ENCODE measurements at places on chromosomes 2 and 18.

- no peaks in the 10 kb centered on the region for H3K36me3 ChIP-seq
- H3K27me3 ChIP-seq = no peaks in the 10 kb centered on the region
- no peaks in the 10 kb centered on the region for H3K4me1 ChIP-seq
- no peak for DNase-seq
- H3K27ac ChIP-seq = no peak overlapping the region
These were observed 686.5 kb upstream of the CDH2 start for GRCh38 chr18:28863396-28863795.

DNA sequence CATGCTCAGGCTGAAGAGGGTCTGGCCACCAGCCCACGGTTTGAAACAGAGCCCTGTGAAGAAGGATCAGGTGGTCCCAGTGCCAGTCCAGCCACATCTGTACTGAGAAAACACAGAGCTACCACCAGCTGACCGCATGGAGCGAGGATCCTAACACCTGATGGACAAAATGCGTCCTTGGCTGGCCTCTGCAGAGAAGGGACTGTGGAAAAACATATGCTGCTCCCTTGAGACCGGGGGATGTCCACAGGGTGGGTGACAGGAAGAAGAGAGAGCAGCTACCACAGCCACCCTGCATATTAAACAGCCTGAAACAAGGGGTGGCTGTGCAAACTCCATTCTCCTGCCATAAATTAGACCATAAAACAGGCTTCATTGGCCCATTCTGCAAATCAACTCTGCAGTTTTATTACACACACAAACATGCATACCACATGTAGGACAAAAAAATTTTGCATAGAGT, 137.2 kb downstream of the BCL2 start:
- H3K4me1 ChIP-seq = no peaks in the 10 kb centered on the region
- DNase-seq = no peak
- H3K27me3 ChIP-seq = no peaks in the 10 kb centered on the region
- no peaks in the 10 kb centered on the region for H3K36me3 ChIP-seq
- H3K4me3 ChIP-seq = no peak overlapping the region

DNA sequence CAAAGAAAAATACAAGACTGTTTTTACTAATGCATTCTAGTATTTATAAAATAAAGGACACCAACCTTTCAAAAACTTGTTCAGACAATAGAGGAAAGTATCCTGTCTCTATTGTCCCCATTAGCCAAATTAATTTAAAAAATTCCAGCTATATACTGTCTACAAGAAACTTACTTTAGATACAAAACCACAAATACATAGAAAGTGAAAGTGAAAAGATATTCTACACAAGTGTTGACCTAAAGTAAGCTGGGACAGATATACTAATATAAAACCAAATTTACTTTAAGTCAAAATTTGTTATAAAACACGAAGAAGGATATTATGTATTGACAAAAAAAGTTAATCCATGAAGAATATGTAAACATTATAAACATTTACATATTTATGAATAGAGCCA, 893.3 kb upstream of the TMEFF2 start:
- no peak overlapping the region for H3K27ac ChIP-seq
- H3K27me3 ChIP-seq = no peaks in the 10 kb centered on the region
- no peak overlapping the region for H3K4me3 ChIP-seq
- H3K4me1 ChIP-seq = no peaks in the 10 kb centered on the region

- H3K27me3 ChIP-seq = no peaks in the 10 kb centered on the region
- H3K4me1 ChIP-seq = no peaks in the 10 kb centered on the region
- H3K27ac ChIP-seq = no peak overlapping the region
- peaks cover 7% of the 10 kb centered on the region for H3K36me3 ChIP-seq
These were observed 41.1 kb downstream of the PLEKHB2 start for GRCh38 chr2:131146231-131146630.

- no peak overlapping the region for H3K4me3 ChIP-seq
- no peak for DNase-seq
- H3K4me1 ChIP-seq = peaks cover 14% of the 10 kb centered on the region
- H3K36me3 ChIP-seq = no peaks in the 10 kb centered on the region
These were observed 38.9 kb upstream of the ATP6V1B1 start for GRCh38 chr2:70896765-70897202.

- H3K27ac ChIP-seq = no peak overlapping the region
- DNase-seq = no peak
- H3K4me1 ChIP-seq = no peaks in the 10 kb centered on the region
- no peak overlapping the region for H3K4me3 ChIP-seq
- no peaks in the 10 kb centered on the region for H3K36me3 ChIP-seq
These were observed 98.4 kb upstream of the GULP1 start for GRCh38 chr2:188193230-188193629.

DNA sequence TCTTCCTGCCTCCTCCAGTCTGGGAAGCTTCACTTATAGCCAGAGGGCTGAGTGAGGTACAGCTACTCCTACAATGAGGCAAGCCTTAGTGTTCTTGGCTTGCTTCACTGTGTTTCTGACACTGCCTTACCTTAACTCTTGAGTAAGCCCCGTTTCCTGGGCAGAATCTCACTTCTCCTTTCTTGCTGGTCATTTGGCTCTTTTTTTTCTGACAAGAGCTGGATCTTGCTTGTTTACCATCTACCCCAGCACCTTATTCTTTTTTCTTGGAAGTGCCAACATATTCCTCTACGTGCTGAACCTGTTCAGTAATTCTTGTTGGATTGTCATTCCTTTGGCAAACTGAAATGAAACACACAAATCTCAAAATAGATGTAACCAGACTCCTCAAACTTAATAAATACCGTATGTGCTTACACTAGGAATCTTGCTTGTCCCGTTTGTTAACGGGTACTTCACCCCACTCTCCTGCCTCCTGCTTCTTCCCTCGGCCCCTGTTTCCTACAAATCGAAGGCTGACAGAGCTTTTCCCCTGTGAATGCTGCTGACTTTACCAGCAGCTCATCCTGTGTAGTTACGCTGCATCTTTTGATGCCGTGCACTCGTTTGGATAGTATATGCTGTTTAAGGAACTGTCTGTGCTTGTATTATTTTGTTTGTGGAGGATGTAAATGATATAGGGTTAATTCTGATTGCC, 132.2 kb downstream of the FMNL2 start:
- H3K27ac ChIP-seq = no peak overlapping the region
- no peak overlapping the region for H3K4me3 ChIP-seq
- H3K27me3 ChIP-seq = no peaks in the 10 kb centered on the region
- H3K36me3 ChIP-seq = no peaks in the 10 kb centered on the region
- no peaks in the 10 kb centered on the region for H3K4me1 ChIP-seq
- DNase-seq = no peak

- DNase-seq = no peak
- no peak overlapping the region for H3K4me3 ChIP-seq
- H3K27ac ChIP-seq = no peak overlapping the region
- H3K27me3 ChIP-seq = peaks cover 8% of the 10 kb centered on the region
- H3K36me3 ChIP-seq = no peaks in the 10 kb centered on the region
These were observed 3.4 kb downstream of the ACVR1C start for GRCh38 chr2:157625296-157625695.

DNA sequence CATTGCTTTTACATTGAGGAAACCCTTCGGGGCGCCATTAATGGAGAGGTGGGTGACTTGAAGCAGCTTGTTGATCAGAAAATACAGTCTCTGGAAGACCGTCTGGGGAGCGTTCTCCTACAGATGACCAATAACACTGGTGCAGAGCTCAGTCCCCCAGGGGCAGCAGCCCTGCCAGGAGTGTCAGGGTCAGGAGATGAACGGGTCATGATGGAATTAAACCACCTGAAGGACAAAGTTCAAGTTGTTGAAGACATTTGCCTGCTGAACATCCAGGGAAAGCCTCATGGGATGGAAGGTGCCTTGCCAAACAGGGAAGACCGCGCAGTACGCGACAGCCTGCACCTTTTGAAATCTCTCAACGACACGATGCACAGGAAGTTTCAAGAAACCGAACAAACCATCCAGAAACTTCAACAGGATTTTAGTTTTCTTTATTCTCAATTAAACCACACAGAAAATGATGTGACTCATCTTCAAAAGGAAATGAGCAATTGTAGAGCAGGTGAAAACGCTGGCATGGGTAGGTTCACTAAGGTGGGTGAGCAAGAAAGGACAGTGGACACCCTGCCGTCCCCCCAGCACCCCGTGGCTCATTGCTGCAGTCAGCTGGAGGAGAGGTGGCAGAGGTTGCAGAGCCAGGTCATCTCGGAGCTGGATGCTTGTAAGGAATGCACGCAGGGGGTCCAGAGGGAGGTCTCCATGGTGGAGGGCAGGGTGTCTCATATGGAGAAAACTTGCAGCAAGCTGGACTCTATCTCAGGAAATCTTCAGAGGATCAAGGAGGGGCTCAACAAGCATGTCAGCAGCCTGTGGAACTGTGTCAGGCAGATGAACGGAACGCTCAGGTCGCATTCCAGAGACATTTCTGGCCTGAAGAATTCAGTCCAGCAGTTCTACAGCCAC, 45.0 kb downstream of the EMILIN2 start:
- H3K4me1 ChIP-seq = peaks cover 3% of the 10 kb centered on the region
- H3K27ac ChIP-seq = no peak overlapping the region

- H3K27me3 ChIP-seq = no peaks in the 10 kb centered on the region
- peaks cover 7% of the 10 kb centered on the region for H3K4me1 ChIP-seq
- no peak overlapping the region for H3K27ac ChIP-seq
- no peaks in the 10 kb centered on the region for H3K36me3 ChIP-seq
- DNase-seq = no peak
These were observed 97.7 kb downstream of the CDH19 start for GRCh38 chr18:66506178-66506577.

DNA sequence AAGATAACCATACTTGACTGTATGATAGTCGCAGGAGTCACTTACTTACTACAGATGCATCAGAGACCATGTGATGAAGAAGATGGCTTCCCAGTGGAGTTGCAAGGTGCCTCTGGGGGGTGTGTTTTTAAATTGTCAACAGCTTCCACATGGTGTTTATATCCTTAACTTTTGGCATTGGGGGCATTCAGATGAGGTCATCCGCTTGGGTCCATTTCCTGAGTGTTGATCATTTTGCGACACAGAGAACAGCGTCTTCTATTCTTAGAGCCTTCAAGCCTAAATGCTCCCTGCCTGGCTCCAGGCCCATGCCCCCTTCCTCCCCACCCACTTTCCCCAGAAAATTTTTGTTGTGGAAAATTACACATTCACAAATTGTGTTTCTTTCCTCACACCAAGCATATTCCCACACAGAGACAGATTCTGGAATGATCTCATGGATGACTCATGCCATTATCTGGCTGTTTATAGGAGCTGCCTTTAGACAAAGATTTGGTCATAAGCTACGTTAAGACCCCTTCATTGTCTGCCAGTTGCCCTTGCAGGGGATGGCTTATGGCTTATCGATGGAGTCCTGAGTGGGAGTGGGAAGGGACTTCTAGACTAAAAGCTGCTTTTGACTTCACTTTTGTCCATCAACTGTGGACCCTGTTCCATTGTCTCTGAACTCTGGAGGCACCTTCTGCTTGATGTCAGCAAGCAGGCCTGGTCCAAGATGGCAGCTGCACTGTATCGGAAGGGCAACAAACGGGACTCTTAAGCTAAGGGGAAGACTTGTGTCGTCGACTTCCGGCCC, 91.8 kb downstream of the CABLES1 start:
- DNase-seq = no peak
- H3K4me3 ChIP-seq = no peak overlapping the region
- H3K27ac ChIP-seq = no peak overlapping the region
- H3K36me3 ChIP-seq = no peaks in the 10 kb centered on the region
- H3K27me3 ChIP-seq = no peaks in the 10 kb centered on the region
- H3K4me1 ChIP-seq = peaks cover 5% of the 10 kb centered on the region

DNA sequence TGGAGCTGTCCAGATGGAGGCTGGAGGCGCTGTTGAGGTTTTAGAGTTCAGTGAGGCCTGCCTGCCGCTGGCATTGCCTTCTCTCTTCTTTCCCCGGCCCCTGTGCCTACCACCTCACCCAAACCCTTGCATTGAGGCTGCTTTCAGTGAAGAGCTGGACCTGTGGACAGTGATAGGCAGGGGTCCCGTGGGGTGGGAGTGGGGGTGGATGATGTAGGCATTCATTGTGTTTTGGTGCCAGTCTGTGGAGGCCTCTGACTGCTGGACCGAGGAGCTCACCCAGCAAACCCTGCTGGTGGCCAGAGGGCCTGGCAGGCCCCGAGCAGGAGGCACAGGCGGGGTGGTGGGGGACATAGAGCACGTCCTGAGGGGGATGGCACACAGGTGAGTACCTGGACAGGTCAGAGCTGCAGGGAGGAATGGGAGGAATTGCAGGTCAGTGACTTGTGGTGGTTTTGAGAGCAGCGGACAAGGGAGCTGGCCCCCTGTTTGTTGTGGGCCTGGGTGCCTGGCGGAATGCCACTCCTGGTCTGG, 35.6 kb downstream of the NGEF start:
- no peaks in the 10 kb centered on the region for H3K36me3 ChIP-seq
- DNase-seq = no peak
- H3K4me1 ChIP-seq = no peaks in the 10 kb centered on the region
- H3K27ac ChIP-seq = no peak overlapping the region
- H3K27me3 ChIP-seq = no peaks in the 10 kb centered on the region

- no peak overlapping the region for H3K4me3 ChIP-seq
- no peak overlapping the region for H3K27ac ChIP-seq
- no peaks in the 10 kb centered on the region for H3K27me3 ChIP-seq
- no peak for DNase-seq
These were observed 43.4 kb downstream of the RFX8 start for GRCh38 chr2:101431486-101431885.

DNA sequence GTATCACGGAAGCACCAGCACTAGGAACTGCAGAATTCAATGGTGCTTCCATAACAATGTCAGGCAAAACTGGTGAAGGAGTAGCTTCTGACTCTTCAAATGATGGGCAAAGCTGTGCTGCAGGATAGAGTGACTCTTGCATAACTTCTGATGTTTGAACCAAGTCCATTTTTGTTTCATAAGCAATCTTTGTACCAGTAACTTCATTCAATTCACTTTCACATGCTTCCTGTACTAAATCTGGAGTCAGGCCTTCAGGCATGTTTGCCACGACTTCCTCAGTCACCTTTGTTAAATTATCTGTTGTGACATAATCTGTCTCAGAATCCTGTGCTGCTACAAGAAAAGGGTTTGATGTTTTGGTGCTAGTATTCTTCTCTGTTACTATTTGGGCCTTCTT, 24.0 kb downstream of the RTN4 start:
- no peak for DNase-seq
- H3K36me3 ChIP-seq = no peaks in the 10 kb centered on the region
- no peak overlapping the region for H3K27ac ChIP-seq
- no peaks in the 10 kb centered on the region for H3K4me1 ChIP-seq
- no peaks in the 10 kb centered on the region for H3K27me3 ChIP-seq
- no peak overlapping the region for H3K4me3 ChIP-seq

DNA sequence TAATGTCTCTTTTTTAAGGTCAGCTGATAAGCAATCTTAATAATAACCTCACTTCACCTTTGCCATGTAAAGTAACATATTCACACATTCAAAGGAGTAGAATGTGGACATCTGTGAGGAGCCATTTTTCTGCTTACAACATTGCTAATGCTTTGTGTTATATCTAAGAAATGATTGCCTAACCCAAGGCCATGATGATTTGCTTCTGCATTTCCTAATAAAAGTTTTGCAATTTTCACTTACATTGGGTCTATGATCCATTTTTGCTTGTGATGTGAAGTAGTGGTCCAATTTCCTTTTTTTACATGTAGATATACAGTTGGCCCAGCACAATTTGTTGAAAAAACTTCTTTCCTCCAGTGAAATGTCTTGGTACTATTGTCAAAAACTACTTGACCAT, 22.0 kb downstream of the RELCH start:
- H3K4me1 ChIP-seq = no peaks in the 10 kb centered on the region
- H3K27ac ChIP-seq = no peak overlapping the region
- DNase-seq = no peak
- H3K4me3 ChIP-seq = no peak overlapping the region

- no peak for DNase-seq
- no peak overlapping the region for H3K27ac ChIP-seq
These were observed 515.9 kb downstream of the SLC4A3 start for GRCh38 chr2:220143336-220143735.

Data from H1 (cell line).